ENCODE measurements at places on chromosomes 3 and 15.

GRCh38 chr3:99586701-99587100, 51.7 kb upstream of the COL8A1 start:
- no peak for DNase-seq

GRCh38 chr3:151733613-151734012, at the start of gene AADACL2:
AADACL2 (plus strand) TSS chr3:151733927; CDS start chr3:151734036, 109 bp downstream.
- no peak for DNase-seq

DNA sequence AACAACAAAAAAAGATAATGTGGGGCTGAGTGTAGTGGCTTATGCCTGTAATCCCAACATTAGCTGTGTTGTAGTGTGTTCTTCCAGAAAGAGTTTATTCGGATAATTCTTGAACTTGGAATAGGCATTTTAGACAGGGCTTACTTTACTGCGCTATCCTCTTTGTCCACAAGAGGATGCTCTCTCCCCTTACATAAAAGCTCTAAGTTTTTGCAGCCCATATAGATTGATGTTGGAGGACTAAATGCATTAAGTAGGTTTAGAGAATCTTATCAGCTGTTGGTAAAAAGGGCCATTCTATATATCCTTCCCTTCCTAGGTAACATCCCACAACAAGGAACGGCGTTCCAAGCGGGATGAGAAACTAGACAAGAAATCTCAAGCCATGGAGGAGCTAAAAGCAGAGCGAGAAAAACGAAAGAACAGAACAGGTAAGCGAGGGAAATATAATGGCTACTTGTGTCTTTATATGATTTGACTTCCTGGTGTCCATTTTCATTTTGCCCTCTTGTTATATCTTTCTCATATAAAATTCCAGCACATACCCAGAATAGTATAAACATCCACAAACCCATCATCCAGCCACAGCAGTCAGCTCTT, 27.8 kb upstream of the ITPKA start:
- peak; percentile 58 for DNase-seq

DNA sequence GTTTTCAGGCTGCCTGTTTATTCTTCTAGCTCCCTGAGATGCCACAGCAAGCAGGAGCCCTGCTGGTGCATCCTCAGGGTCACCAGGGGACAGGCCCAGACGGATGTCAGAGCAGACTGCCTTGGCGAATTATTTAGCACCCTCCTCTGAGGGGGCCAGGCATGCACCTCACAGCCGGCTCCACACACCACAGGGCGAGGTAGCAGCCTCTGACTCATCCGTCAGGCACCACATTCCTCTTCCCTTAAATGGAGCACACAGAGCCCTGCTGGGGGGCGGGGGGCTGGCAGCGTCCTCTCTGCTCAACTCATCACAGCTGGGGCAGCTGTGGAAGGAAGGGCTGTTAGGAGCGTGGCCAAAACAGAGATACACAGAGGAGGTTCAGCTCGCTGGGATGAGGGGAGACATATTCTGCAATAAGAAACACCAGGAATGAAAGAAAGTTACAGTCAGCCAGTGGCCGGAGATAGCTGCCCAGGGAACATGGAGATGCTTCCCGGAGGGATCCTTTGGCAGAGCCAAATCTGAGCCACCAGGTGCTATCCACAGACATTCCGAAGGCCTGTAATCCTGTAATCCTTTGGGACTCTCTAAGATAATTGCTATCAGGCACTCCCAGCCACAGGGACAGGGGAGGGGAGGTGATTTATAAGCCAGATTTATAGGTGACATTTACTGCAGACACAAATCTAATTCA, 13.9 kb upstream of the PRICKLE2 start:
- no peak for DNase-seq
